ENCODE measurements at places on chromosomes 7 and 10.

GRCh38 chr7:46485481-46486065 is 564.5 kb upstream of the IGFBP3 start:
- no peak for DNase-seq

GRCh38 chr7:73719806-73720169 is 319 bp upstream of the STX1A start:
- DNase-seq, result no peak

- DNase-seq, result peak; percentile 16
These were observed 95.3 kb downstream of the HDAC9 start for GRCh38 chr7:18590744-18591340.

GRCh38 chr7:158588878-158589442 is 1.3 kb upstream of the PTPRN2 start:
- DNase-seq, result no peak

- no peak for DNase-seq
These were observed 404.5 kb downstream of the PAXIP1 start for GRCh38 chr7:154598396-154598795.
